RPMI7951 (cell line): ENCODE measurements at places on chromosomes 4 and X.

GRCh38 chr4:74267998-74268606 lies 40.2 kb upstream of the EPGN start:
- DNase-seq: peak; percentile 68

DNA sequence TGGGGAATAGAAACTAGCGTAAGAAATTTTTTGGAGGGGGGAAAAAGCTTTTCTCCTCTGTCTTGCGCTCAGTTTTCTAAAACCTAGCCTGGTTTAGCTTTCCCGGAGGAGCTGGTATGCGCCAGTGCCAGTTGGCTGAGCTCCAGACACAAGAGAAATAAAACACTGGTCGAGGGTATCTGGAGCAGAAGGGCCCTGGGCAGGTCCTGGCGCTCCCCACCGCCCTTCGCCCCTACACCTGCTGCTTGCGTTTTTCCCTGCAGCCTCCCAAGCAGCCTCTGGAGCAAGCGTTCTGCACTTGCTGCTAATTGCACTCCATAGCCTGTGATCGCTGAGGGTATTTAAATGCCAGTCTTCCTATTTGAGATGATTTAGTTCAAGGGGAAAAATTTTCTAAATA lies 816 bp downstream of the EREG start:
- DNase-seq: peak; percentile 49

- no peak for DNase-seq
These were observed 10.6 kb downstream of the PABPC1L2A start for GRCh38 chrX:73068467-73069364.

DNA sequence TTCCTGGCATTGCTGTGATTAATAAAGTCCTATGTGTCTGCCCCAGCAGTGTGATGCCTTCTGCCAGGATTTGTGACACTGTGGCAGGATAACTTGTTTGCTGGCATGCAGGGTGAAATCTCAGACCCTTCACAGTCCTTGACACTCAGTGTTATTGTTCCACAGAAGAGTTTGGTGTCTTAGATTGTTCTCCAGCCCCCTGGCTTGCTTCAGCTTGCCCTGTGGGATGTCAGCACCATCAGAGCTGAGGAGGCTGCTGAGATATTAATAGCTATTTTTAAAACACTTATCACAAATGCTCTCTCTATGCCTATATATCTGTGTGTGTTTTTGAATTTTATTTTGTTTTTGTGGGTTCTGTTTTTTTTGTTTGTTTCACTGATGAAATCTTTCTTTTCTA lies 136.9 kb downstream of the TSPAN5 start:
- DNase-seq: no peak

GRCh38 chrX:10542586-10542985 lies 77.8 kb downstream of the MID1 start:
- DNase-seq: no peak

DNA sequence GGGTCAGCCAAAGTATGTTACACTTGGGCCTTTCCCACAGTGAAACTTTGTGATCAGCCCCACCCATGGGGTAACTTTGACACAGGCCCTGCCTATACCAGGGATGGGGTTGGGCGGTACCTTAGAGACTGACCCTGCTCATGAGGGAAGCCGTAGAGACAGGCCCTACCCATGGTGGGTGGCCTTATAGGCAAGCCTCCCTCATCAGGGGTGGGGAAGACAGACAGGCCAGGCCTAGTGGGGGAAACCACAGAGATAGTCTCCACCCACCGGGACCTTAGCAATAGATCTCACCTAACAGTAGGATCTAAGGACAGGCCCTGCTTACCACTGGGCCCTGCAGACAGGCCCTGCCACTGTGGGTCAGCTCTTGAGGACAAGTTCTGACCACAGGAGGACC lies 6.8 kb downstream of the PLP2 start:
- no peak for DNase-seq

DNA sequence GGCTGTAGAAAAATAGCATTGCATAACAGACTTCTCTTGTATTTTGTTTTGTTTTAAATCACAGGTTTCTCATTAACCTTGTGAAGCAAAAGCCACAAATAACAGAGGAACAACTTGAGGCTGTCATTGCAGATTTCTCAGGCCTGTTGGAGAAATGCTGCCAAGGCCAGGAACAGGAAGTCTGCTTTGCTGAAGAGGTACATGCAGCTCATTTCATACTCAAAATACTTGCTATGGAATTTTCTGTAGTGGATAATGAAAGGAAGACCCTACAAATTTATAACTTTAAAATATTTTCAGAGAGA lies 17.6 kb downstream of the AFP start:
- no peak for DNase-seq

GRCh38 chr4:124530464-124531077 lies 182.0 kb downstream of the ANKRD50 start:
- DNase-seq: peak; percentile 0

DNA sequence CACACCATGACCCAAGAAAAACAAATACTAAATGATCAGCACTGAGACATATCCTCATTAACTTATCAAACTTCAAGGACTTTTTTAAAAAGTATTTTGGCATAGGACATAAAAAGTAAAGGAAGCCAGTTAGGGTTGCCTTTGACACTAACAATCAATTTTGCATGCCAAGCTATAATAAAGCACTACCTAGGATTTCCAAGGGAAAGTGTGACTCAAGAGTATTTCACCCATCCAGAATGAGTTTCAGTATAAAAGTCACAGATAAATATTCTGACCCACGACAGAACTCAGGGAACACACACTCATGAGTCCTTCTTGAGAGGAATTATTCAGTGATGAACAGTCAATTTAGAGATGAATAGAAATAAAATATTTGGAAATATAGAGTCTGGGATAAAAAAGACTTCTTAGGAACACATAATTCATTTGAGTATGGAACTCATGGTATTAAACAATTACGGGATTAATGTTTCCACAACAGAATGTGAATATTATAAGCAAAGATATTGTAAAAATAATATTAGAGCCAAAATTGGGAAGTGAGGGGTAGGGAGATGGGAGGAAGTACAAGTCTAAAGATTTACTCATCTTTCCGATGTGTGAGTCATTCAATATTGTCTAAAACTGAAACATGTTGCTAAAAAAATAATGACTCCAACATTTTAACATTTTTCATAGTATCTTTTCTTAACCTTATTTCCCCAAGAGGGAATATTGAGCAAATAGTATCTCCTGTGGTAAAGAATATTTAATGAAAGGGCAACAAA lies 143.5 kb upstream of the LNX1 start:
- DNase-seq: peak; percentile 46

DNA sequence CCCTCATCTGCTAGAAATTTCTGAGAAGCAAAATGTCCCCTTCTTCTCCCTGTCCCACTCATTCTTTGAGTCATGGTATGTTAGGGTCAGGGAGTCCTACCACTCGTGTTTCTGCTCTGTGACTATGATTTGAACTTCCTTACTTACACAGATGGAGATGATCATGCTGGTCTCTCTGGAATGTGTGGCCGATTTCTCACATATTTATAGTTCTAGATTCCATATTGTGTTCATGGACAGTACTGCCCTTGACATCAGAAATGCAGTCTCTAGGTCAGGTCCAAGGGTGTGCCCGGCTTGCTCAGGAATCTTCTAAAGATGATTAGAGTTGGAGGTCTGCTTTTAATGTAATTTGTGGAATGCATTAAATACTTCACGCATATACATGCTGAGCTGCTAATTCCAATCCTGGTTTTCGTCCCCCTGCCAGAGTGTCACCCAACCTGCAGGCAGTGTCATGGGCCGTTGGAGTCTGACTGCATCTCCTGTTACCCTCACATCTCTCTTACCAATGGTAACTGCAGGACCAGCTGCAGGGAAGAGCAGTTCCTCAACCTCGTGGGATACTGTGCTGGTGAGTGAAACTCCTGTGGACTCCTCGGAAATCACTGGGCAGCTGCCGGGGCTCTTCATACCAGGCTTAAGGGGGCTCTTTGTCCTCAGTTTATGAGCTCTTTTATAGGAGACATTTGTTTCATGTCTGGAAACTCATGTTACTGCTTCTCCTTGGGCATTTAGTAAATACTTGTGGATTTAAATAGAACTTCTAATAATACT lies 214.1 kb upstream of the ANXA3 start:
- no peak for DNase-seq

DNA sequence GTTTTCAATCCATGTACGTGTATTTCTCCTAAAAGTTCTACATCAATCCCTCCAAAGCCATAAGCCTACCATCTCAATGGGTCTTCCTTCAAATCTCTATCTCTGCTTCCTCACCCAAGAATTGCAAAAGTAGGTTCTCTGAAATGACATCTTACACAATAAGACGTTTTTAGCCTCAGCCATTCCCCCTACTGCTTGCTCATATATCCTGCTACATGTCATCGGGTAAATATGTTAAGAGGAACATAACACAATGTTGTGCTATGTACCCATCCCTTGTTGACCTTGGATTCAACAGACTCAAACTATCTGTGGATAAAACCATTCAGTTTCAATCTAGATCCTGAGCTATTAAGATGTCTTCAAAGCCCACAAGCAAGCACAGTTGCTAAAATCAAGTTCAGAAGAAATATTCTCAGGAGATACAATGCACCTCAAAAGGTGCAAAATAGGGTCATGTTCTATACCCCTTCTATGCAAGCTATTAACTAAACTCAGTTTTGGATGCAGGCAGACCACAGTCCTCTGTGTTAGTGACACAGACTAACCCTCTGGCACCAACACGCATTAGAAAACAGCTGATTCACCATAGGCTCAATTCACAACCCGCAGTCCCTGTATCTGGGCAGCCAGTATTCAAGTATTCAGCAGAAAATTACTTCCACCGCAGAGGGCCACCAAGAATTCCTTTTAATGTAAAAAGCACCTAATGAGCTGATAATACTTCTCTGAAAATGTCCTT lies 56.8 kb downstream of the CD99L2 start:
- peak; percentile 36 for DNase-seq

GRCh38 chr4:88738180-88738579 lies 40.6 kb upstream of the NAP1L5 start:
- no peak for DNase-seq

GRCh38 chr4:1880332-1880731 lies 9.1 kb downstream of the NSD2 start:
- no peak for DNase-seq

- no peak for DNase-seq
These were observed 64.2 kb downstream of the INTS12 start for GRCh38 chr4:105644257-105644656.

GRCh38 chr4:141215030-141215429 lies 5.7 kb upstream of the ZNF330 start:
- no peak for DNase-seq

- peak; percentile 45 for DNase-seq
These were observed 15.9 kb downstream of the MID1IP1 start for GRCh38 chrX:38817004-38817703.

GRCh38 chrX:153779891-153780677 lies 757 bp upstream of the SRPK3 start:
- DNase-seq: no peak

DNA sequence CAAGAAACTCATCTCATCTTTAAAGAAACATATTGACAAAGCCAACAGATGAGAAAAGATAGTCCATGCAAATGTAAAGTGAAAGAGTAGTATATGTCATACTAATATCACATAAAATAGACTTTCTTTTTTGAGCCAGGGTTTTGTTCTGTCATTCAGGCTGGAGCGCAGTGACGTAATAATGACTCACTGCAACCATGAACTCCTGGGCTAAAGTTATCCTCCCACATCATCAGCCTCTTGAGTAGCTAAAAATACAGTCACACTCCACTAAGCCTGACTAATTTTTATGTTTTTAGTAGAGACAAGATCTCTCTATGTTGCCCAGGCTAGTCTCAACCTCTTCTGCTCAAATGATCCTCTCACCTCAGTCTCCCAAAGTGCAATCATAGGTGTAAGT lies 51.8 kb upstream of the TRAM1L1 start:
- DNase-seq: peak; percentile 87

DNA sequence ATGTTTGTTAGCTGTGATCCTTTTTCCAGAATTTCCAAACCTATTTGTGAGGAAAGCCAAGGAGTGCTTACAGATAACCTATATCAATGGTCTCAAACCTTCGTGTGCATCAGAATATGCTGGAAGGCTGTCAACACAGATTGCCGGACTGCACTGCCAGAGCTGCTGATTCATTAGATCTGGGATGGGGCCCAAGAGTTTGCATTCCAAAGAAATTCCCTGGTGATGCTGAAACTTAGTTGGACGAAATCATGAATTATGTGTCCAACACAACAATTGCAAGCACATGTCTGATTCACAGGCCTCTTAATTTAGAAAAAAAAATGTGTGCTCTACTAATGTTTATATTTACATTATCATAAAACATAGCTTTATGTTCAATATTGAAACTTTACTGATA lies 544.0 kb upstream of the AMOT start:
- DNase-seq: peak; percentile 72

DNA sequence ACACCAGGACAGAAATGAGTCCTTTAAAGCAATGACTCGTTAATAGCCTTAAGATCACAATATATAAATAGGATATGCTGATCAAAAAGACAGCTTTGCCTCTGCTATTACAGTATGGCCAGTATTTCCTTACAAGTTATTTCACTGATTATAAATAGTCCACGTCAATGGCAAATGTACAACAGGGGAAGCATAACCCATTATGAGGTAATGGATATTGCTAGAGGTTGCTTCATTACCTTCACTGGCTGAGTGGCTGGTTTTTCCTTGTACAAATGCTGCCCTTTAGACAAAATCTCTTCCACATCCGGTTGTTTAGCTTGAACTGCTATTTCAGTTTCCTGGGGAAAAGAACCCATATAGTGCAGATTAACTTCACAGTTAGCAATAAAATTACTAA lies 764.6 kb upstream of the FTHL17 start:
- no peak for DNase-seq

GRCh38 chr4:37219242-37219641 lies 25.3 kb upstream of the NWD2 start:
- no peak for DNase-seq

GRCh38 chr4:20062054-20062453 lies 189.7 kb upstream of the SLIT2 start:
- DNase-seq: no peak

DNA sequence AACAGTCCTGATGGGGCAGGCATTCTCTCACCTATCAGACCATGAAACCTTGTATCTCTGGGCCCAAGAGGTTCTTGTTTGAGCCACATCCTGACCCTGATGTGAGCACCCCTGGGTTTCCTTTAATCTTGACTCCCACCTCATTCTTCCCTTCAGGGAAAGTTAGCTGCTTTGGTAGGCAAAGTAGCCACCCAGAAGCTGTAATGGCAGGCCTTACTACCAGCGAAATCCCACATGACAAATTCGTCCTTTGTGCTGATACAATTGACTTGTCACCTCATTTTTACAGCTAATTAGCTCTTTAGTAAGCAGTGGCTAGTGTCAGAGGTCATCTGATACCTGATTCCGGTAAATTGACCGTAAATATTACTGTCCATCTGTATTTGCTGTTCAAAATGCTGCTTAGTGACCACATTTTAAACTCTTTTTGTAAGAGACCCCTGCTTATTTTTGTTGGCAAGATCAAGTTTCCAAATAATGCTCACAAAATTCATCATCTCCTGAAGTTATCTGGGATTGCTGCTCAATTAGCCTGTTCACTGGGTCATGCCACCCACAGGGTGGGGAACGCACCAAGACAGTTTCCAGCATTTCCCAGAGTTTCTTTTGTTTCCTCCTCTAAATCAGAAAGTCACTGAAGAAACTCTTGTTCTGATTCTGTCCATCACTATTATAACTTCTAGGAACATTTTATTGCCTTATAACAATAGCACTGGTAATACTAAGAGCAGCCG lies 329.7 kb downstream of the GPAT3 start:
- DNase-seq: no peak
